Right atrium auricular region (tissue), 2 donors: ENCODE measurements at places on chromosomes 1 and 21. TPM values are rescaled to one million over a fixed set of nuclear protein-coding genes. Genes with fewer than 3 reads are reported as not detected.

- DNase-seq = peak; percentile 50
Observed at GRCh38 chr1:234212764-234213657, 160.2 kb upstream of the COA6 start.

- no peak for DNase-seq
Observed at GRCh38 chr1:217747156-217747769, 116.1 kb downstream of the SPATA17 start.

DNA sequence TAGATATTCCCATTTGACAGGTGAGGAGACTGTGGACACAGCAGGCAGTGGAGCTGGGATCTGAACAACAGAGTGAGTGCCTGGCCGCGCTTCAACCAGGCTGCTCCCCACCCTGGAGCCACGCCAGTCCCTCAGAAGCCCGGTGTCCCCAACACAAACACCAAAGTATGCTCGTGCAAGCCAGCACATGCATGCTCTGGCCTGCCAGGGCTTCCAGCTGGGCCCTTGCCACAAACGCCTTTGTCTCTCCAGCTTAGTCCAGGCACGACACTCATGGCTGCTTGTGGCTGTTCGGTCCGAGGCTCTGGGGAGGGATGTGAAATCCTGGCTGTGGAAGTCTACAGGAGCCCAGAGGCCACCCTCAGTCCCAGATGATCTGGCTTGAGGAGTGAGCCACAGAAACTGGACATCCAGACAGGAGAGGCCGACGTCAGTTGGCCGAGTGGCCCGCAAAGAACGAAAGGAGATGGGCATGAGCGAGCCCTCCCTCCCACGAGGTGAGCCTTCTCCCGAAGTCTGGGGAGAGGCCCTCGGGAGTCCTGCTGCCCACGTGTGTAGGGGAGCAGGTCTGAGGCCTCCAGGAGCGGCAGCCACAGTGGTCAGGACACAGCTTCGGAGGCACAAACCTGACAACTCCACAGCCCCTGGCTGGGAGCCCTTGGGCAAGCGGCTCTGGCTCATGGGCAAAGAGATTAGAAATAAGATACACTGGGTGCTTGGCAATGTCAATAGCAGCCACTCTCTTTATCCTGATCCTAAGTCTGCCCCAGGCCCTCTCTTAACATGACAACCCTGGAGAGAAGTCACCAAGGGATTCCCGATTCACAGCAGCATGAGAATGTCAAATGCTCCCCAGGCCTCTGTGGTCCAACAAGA, 117.1 kb upstream of the IFFO2 start:
- no peak for DNase-seq

DNA sequence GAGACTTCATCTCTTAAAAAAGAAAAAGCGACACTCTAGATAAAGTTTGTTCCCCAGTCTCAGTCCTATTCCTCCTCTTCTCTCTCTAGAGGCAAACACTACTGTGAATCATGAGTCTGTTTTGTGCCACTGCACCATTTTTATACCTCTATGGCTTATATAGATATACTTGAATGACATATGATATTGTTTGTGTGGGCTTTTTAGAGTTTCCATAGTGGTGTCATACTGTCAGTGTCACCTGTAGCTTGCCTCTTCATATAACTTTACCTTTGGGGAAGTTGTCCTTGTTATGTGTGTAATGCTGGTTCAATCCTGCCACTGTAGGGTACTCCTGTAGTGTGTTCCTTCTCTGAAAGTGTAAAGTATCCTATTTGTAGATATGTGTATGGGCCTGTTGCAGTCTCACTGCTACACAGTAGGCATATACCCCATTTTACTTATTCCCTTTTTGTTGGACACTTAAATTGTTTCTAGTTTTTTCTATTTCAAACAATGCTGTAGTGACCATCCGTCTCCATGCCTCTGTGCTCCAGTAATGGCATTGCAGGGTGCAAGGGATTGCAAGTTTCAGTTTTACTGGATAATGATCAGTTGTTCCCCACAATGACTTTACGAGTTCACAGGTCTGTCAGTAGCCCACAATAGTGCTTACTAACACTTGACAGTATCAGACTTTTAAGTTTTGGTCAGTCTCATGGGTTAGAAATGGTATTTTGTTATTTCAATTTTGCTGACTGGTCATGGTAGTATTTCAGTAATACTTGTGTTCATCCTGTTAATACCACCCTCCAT, 2.7 kb downstream of the PRMT2 start:
- DNase-seq = no peak

DNA sequence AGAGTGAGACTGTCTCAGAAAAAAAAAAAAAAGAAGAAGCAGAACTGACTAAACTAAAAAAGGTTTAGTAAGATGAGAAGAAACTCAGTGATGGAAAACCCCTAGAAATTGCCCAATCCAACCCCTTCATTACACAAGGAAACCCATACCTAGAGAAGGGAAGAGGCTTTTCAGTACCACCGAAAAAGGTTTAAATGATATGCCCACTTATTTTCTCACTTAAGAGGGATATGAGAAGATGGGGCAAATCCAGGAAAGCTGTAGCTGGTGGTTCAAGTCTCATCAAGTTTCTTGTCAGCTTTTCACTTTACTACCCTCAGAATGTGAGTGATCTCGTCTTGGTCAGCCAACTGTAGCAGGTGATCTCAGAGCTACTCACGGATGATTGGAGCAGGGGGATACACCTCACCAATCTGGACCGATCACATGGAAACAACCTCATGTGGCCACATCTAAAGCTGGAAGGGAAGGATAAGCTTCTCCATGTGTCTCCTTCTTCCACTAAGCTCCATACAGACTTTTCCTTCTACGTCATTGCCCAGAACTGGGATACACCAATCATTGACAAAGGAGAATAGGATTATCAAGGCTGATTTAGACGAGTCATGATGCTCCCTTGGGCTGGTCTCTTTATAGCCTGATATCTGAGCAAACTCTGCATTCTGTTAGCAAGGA, 126.7 kb upstream of the POU3F1 start:
- no peak for DNase-seq

DNA sequence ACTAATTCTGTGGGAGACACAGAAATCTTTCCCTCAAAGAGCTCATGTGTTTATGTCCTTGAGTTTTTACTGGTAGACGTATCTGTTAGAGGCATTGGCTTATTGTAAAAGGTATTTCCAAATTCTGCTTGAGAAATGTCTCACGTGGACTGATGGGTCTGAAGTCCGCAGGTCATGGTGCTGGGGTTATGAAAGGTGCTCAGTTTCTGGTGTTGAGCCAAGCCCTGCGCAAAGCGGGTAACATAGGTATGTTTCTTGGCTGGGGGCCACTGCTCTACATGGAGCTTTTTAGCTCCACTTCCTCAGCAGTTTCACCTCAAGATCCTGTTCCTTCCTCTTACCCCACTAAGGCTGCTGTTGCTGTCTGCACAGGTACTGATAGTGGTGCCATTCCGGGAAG, 10.8 kb downstream of the UTP25 start:
- no peak for DNase-seq

- DNase-seq = no peak
Observed at GRCh38 chr1:200353232-200353631, 56.6 kb downstream of the ZNF281 start.

DNA sequence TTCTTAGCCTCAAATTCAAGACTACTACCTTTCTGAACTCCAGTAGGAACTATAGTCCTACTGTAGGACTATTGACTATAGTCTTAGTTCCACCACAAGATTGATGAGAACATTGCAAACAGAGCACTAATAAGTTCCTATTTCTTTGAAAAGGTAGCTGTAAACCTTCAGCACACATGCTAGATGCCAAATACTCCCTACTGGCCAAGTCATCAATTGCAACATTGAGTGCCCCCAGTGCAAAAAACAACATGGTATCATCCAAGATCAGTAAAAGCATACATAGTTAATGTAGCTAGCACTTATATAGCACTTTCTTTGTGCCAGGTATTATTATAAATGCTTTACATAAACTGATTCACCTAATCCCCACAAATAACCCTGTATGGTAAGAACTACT, 99.8 kb downstream of the MRPL39 start:
- DNase-seq = no peak

- no peak for DNase-seq
Observed at GRCh38 chr1:25698252-25698651, 81.7 kb downstream of the MAN1C1 start.

- no peak for DNase-seq
Observed at GRCh38 chr1:58823481-58824010, 39.7 kb upstream of the JUN start.

DNA sequence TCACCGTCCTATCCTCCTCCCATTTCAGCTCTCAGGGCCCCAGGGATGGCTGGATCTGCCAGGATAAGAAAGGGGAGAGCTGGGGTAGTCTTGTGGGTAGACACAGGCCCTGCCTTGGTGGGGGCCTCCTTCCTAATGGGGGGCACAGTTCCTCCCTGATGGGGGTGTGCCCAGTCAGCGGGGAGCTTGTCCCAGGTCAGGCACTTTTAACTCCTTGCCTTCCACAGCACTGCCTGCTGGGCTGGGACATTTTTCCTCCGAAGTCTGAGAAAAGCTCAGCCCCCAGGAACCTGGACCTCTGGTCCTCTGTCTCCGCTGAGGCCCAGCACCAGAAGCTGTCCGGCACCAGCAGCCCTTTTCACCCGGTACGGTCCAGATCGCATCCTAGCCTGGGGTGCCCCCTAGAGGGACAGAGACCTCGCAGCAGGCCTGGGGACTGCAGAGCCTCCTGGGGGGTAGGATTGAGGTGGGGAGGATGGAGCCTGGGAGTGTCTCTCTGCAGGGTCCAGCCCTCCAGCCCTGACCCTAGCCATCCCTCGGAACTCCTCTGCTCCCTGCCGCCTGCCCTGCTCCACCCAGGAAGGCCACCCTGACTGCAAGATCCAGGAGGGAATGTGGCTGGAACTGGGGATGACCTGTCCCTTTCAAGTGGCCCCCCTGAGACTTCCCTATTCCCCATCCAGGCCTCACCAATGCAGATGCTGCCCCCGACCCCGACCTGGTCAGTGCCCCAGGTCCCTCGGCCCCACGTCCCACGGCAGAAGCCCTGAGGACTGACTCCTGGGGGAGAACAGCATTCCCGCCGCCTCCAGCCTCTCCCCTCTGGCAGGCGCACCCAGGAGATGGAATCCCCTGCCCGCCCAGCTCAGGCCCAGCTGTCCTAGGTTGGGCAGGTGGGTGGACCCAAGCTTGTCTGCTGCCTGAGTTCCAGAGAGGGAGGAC, 12.0 kb downstream of the MIIP start:
- DNase-seq = no peak

DNA sequence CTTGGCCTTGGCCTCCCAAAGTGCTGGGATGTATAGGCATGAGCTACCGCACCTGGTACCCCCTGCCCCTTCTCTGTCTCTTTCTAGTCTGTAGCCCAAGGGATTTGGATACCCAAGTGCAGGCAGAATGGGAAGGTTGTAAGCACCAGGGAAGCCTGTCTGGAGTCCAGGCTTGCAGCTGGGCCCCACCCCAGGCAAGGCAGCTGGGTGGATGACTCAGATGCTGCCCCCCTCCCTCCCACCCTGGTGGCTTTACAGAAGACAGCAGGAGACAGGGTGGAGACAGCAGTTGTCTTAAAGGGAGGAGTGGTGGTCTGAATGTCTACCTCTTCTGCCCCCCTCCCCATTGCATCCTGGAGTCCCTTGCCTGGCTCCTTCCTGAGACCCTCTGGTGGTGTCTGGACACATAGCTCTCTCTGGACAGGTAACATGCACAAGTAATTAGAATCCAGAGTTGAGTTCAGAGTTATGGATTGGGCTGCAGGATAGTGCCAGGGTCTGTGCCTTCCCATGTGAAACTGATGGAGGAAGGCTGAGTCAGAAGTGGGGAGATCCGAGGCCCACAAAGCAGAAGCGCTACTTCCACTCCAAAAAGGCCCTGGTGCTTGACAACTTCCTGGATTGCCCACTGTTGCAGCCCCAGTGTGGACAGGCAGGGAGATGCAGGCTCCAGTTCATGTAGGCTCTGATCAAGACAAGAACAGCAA, 5.1 kb downstream of the LMNA start:
- peak; percentile 80 for DNase-seq

DNA sequence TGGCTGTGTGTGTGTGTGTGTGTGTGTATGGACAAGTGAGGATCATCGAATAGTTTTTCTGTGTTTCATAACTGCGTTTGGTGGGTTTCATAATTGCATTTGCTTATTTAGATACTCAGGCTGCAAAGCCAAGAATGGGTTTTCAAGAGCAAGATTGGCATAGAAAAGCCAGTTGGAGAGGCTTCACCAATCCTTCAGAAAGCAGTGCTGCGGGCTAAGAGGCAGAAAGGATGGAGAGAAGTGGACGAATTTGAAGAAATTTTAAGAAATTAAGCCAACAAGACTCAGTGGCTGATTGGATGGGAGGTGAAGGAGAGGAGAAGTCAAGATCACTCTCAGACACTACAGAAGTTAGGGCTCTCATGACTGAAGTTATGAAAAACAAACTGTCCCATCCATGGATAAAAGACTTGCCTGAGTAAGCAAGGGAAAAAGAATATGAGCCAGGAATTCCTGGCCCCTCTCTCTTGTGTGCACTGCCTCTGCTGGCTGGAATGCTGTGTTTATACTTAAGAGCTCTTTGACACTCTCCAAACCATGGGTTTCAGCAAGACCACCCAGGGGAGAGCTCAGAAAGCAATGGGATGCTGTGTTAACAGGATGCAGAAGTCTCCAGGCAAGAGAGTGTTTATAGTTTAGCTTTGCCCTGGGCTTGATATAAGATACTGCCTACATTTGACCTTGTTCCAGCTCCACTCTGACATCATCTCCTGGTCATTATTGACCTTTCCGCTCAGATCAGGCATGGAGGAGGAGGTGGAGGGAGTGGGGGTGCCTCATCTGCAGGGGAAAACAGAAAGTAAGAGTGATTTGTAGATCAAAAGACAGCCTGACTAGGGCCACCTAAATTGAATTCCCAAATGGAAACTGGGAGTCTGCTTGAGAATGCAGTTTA, 232.0 kb upstream of the PLXNA2 start:
- DNase-seq = peak; percentile 60

GRCh38 chr1:207284209-207284897, 37.1 kb upstream of the CD55 start:
- no peak for DNase-seq

DNA sequence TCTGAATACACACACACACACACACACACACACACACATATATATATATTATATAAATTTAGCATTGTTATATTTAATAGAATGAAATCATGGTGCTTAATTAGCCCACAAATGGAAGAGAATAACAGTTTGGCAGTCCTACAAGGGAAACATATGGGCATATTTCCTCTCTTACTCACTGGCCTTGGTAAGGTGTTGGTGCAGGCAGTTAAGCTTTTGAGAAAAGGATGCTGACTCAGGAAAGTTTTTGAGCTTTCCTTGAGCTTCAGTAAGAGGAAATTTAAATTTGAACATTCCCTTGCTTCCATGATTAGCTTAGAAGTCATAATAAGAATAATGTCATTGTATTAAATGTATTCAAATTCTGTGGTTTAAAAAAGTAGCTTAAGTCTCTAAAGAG, 37.0 kb upstream of the B3GALT5 start:
- no peak for DNase-seq

HIVEP3 gene
- total RNA-seq = 4.7 TPM

AHCTF1 gene
- 21.6 TPM for total RNA-seq

PLEKHA6 gene
- 18.1 TPM for total RNA-seq

MAN1C1 gene
- 13.6 TPM for total RNA-seq

LHX8 gene
- total RNA-seq = not detected

HSF2BP gene
- 0.67 TPM for total RNA-seq
